ENCODE measurements at places on chromosomes 5 and 9.

GRCh38 chr5:106940986-106941385 lies 729.8 kb downstream of the EFNA5 start:
- DNase-seq, result no peak

- DNase-seq, result no peak
Observed at GRCh38 chr5:131533836-131534235, 101.2 kb downstream of the RAPGEF6 start.

GRCh38 chr5:10663489-10664179 lies 97.4 kb downstream of the DAP start:
- DNase-seq, result no peak

DNA sequence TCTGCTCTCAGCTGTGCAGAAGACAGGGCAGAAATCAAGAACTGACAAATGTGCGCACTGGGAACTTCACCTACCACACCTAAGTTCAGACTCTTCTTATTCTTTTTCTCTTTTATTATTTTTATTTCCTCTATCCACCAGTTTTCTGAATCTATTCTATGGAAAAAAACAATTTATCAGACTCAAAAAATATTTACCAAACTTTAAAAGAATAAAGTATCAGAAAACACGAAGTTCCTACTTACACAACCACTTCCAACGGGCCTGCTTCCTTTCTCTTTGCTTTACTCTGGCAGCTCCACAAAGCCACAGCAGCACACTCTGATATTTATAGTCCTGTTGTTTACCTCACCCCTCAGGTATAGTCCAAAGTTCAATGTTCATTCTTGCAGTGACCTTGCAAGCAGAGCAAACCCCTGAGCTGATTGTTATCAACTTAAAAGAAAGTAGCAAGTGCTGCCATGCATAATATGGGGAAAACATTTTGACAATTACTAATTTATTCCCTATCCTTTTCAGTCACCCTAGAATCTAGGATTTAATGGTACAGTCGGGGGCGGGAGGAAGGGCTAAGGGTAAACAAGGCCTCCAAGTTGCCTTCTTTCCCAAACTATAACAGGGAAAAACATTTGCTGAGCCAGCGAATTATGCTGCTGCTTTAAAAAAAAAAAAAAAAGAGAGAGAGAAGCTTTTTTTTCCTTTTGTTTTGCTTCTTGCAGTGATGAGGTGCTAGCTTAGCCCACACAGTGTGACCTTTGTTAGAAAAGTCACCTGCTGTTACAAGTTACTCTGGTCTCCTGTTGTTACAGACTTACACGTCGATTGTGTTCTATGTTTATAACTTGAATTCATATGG lies at the start of gene SELENOP:
TSS of gene SELENOP (minus strand) at position 302 of the 856 bp plus-strand sequence. CDS start 3,539 bp downstream, outside the sequence.
- DNase-seq, result peak; percentile 13

- no peak for DNase-seq
Observed at GRCh38 chr5:142320430-142320738, 4.4 kb downstream of the SPRY4 start.

DNA sequence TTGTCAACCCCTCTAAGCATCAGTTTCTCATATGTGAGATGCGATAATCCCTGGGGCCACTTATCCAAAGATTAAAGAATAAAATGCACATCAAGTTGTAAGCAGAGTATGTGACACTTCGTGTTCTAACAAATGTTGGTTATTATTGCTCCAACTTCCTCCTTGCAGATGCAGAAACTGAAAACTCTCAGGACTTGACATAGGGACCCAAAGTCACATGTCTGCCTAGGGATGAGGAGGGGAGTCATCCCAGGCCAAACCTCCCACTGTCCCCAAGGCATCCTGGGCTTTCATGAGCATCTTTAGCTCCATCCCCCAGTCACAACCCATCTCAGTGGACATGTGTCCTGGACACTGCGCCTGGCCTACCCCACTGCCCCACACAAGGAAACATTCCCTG lies 27.5 kb upstream of the SYK start:
- DNase-seq, result peak; percentile 52

GRCh38 chr5:96562614-96563013 lies 99.6 kb upstream of the CAST start:
- DNase-seq, result no peak

Measured in activated CD4-positive, alpha-beta T cell treated with anti-CD3 and anti-CD28 coated beads, Interleukin-2, amount 10 ng/mL, durations not matched to agents 24 days and 14 days (primary cell).